ENCODE measurements at places on chromosomes 5 and 9.

DNA sequence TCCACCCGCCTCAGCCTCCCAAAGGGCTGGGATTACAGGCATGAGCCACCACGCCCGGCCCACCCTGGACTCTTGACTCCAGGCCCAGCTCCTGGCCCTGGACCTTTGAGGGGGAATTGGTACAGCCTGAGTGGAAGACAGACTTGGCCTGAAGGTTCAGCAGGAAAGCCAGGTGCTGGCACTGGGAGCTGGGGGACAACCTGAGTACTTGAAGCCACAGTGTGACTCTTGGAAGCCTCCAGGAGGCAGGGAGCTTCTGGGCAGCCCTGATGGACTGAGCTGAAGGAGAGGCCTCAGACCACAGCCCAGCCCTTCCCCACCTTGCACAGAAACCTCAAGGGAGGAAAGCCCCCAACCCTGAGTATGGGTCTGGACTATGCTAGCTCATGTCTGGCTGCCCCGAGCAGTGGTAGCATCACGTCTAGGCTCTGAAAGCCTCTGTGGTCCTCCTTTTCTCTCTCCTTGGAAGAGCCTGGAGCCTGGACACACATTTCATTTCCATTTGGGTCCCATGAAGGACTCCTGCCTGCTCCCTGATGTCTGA, 54.1 kb downstream of the RASGEF1C start:
- DNase-seq, result no peak

DNA sequence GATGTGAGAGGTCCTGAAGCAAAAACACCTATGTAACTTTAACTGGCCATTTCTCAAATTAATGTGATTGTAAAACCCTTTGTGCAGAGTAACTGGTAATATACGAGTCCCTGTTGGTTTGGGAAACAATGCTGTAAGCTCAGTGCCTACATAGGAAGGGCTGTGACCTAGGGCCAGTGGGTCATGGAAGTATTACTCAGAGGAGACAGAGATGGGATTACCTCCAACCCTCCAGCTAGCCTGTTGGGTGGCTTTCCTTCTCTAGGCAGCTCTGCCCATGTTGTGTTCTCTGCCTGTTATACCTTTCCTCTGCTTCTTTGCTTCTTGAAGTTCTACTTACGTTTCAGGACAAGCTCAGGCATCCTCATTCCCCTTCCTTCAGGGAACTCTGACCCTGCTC, 294.8 kb upstream of the RFX3 start:
- DNase-seq, result no peak

DNA sequence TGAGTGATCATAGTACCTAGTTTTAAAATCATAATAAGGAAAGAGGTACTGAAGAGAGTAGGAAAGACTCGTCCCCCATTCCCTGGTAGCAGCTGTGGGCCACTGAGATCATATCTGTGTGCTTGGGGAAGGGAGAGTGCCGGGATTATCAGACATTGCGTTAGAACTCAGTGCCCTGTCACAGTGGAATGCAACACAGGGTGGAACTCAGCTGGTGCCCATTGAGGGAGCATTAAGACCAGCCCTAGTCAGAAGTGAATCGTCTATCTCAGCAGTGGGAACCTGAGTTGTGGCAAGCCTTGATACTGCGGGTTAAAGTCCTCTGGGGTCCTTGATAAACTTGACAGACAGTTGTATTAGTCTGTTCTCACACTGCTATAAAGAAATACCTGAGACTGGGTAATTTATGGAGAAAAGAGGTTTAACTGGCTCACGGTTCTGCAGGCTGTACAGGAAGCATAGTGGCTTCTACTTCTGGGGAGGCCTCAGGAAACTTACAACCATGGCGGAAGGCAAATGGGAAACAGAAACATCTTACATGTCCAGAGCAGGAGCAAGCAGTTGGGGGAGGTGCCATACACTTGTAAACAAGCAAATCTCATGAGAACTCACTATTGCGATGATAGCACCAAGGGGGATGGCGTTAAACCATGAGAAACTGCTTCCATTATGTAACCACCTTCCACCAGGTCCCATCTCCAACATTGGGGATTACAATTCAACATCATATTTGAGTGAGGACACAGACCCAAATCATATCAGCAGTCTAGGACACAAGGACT, 33.1 kb downstream of the NDUFAF2 start:
- no peak for DNase-seq

- no peak for DNase-seq
These were observed 285.8 kb upstream of the MEF2C start for GRCh38 chr5:89168766-89169165.

GRCh38 chr9:127660886-127661741, 45.7 kb upstream of the CFAP157 start:
- no peak for DNase-seq

- no peak for DNase-seq
These were observed 43.9 kb downstream of the PDZD2 start for GRCh38 chr5:31682851-31683250.

GRCh38 chr5:150263801-150264621, 25.6 kb downstream of the CAMK2A start:
- DNase-seq, result no peak

DNA sequence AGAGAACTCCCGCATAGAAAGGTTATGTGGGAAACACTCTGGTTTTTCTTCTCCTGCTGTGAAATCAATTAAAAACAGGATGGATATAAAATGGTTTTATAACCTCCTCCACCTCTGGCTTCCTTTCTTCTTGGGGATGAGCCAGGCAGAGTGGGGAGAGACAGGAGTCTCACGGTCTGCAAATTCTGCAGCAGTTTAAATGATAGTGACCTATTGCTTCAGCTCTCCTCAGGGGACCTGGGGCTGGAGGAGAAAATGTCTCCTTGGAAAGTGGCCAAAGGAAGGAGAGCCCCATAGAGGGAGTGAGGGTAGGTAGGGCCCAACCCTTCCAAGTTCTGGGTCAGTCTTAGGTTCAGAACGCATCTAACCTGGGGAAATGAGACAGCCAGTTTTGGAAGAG, 118.8 kb downstream of the MTX3 start:
- no peak for DNase-seq

DNA sequence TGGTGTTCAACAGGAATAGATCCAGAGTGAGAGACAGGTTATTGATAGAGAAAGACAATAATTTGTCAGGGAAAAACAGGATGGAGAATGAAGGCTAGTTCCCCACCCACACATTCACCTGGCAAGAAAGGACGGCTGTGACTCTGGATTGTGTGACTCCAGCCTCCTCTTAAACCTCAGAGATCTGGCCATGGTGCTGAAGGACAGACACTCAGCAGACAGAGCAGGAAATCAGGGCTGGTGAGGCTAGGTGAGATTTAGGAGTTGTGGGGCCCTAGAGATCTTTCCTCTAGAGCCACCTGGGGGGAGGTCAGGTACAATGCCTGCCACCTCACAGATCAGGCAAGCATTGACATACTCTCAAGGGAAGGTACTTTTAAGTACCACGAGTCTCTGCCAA, 15.2 kb downstream of the OR1B1 start:
- no peak for DNase-seq

DNA sequence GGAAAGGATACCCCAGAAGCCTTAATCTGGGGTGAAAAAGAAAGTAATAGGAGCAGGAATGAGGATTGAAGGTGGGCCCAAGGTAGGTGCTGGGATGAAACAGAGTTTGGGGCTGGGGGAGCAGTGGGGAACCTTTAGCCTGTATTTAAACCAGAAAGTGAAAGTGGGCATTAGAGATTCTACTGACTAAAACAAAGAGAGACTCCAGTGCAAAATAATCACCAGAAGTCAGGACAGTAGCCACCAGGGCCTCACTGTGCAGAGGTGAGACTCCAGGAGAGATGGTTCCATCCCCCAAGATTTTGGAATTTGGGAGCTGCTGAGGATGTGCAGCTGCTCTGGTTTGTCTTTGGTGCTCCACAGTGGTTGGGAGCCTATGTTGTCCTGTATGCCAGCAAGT, 13.1 kb downstream of the DNAJB5 start:
- no peak for DNase-seq

DNA sequence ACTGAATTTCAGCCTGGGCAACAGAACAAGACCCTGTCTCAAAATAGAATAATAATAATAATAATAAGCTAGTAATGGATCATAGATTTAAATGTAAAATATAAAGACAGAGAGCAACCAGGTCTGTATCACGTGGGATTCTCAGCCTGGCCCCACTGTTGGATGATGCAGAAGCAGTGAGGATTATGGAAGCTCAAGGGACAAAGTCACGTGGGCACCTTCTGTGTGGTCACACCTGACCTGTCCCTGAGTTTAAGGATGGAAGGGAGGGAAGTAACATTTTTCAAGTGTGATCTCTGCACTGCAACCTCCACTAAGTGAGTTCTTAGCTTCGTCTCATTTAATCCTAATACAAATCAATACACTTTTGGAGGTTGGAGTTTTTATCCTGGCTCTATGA, 212.5 kb upstream of the IER5L start:
- DNase-seq, result no peak

- DNase-seq, result no peak
These were observed 25.6 kb downstream of the ABL1 start for GRCh38 chr9:130860458-130861316.

- no peak for DNase-seq
These were observed 232.3 kb downstream of the TLR4 start for GRCh38 chr9:117936185-117937130.

DNA sequence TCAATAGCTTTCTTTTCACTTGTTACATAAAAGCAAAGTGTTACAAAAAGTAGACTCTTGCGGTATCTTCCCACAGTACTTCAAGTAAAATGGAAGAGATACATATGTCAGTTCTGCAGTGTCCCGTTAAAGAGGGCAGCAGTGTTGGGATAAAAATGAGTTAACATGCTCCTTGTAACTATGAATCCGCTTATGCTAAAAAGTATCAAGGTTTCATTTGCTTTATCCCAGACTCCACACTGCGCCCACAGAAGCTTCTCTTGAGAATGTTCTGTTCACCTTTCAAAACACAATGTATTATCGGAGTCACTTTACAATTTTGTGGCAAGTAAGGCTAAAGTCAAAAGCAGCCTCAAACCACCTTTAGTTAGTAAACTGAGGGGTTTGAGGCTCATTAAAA, 790 bp downstream of the PTAR1 start:
- no peak for DNase-seq

- DNase-seq, result no peak
These were observed 430.8 kb upstream of the TNC start for GRCh38 chr9:115548609-115549260.

GRCh38 chr5:173969167-173970049, 19.6 kb upstream of the C5orf47 start:
- no peak for DNase-seq

GRCh38 chr5:14273207-14273767, 130.1 kb downstream of the TRIO start:
- DNase-seq, result no peak

- no peak for DNase-seq
These were observed 75.5 kb upstream of the PRRC1 start for GRCh38 chr5:127441799-127442484.

GRCh38 chr9:95355500-95355899, 38.0 kb upstream of the FANCC start:
- no peak for DNase-seq

GRCh38 chr9:81824802-81825730, 103.2 kb upstream of the SPATA31D4 start:
- no peak for DNase-seq

GRCh38 chr5:173891308-173892116, 3.4 kb downstream of the CPEB4 start:
- no peak for DNase-seq

- no peak for DNase-seq
These were observed 326.1 kb downstream of the NSG2 start for GRCh38 chr5:174371600-174372094.

DNA sequence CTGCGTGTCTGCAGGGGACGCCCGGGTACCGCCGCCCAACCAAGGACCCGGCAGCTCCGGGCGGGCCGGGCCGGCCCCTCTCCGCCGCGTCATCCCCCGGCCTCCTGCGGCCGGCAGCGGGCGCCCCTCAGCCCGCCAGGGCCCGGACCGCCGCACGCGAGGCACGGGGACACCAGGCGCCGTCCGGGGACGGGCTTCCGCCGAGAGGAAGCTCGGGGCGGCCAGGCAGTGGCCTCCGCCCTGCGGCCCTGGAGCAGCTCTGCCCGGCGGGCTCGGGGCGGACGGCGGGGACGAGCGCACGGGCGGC, 373 bp downstream of the FBXW5 start:
- DNase-seq, result no peak

- no peak for DNase-seq
These were observed 26.8 kb upstream of the ELOVL7 start for GRCh38 chr5:60870857-60871256.

GRCh38 chr9:26326563-26326962, 566.0 kb downstream of the CAAP1 start:
- DNase-seq, result peak; percentile 50

DNA sequence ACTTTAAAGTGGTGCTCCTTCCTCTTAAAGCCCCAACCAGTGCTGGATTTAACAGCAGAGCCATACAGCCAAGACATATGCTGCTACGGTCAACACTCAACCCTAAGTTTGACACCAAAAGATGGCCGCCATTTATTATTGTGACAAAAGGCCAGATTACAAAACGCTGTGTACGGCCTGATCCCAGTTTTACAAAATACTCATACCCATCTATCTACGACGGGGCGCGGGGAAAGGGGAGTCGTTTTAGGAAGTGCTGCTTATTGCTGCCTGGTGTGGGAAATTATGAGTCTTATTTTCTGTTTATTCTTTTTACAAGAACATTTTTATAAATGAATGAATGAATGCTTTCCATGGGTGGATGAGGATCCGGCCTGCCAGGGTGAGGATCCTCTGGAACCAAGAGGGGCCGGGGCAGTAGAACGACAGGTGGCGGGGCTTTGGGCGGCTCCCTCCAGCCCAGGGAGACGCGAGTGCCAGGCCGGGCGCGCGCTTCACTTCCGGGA, 457 bp upstream of the IDNK start:
- no peak for DNase-seq

- DNase-seq, result no peak
These were observed 213.7 kb upstream of the MAP3K1 start for GRCh38 chr5:56601641-56602071.

- no peak for DNase-seq
These were observed 49.1 kb downstream of the NIPAL4 start for GRCh38 chr5:157509093-157509492.

DNA sequence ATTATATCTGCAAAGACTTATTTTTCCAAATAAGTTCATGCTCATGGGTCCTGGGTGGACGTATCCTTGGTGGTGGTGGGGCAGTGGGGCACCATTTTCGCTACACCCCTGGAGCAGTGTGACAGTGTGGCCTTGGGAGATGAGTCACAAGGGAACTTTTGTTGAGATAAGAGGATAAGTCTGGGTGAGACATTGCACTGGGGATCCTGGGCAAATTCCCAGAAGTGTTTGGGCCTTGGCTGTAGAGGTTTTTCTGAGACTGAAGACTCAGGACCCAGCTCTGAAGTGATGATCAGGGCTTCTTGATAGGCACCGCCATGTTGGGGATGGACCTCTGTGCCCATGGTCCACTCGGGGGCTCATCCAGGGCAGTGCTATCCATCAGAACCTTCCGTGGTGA, 149.4 kb downstream of the MACROH2A1 start:
- no peak for DNase-seq

- DNase-seq, result no peak
These were observed 1114.0 kb downstream of the PTPRD start for GRCh38 chr9:9498846-9499245.

GRCh38 chr5:82754759-82755158, 322.4 kb downstream of the TMEM167A start:
- DNase-seq, result no peak

GRCh38 chr9:21455320-21455719, 15.1 kb downstream of the IFNA1 start:
- no peak for DNase-seq

GRCh38 chr9:133263557-133263956, 11.4 kb downstream of the ABO start:
- no peak for DNase-seq

- no peak for DNase-seq
These were observed 219.1 kb downstream of the ADAMTS6 start for GRCh38 chr5:65262649-65263059.
